ENCODE measurements at places on chromosomes 6 and 20.

DNA sequence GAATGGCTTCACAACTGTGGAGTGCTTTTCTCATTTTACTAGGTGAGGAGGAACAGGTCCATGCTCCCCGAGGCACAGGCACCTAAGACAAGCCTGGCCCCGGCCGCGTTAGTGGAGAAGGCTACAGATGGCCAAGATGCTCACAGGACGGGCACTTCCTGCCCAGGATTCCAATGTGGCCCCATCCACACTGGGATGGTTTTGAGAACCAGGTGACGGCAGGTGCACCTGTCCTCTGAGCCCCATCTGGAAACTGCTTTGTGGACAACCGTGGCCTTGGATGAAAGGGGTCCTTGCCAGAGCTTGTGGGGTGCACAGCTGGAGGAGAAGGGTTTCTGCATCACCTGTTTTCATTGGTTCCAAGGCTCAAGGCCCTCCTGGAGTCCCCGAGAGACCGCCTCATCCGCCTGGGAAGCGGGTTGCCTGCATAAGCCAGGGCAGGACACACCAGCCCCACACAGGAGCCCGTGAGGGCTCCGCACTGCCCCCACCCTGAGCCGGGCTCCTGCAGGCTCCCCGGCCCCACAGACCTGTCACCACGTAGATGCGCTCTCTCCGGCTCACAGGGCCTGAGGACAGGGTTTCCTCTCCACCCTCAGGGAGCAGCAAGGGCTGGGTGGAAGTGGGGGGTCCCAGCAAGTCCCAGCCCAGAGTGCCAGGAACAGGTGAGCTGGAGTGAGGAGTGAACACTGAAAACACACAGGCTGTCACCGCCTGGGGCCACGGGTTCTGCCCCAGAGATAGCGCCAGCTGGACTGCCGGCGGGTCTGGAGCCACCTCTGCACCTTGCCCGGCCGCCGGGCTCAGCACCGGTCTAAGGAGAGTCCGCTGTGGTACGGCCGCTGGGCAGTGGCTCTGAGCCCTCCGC is 18.3 kb downstream of the NTSR1 start:
- H3K4me3 ChIP-seq, result no peak overlapping the region

DNA sequence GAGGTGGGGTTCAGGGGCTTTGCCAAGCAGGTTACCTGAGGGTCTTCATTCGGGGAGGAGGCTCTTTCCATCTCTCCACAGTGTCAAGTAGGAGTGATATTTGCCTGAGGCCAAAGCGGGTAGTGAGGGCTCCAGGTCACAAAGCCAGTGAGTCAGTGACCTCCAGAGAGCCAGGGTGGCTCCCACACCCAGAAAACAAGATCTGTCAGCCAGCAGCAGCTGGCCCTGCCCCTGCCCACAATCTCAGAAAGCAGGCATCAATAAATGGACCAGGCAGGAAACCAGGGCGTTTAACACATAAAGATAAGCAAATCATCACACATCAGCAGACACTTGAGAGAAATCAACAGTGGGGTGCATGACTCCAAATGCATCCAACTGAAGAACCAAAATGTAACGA is 250.8 kb downstream of the CDH26 start:
- H3K27me3 ChIP-seq, result no peaks in the 10 kb centered on the region
- no peak overlapping the region for H3K27ac ChIP-seq
- no peak for DNase-seq
- H3K4me3 ChIP-seq, result no peak overlapping the region
- no peaks in the 10 kb centered on the region for H3K36me3 ChIP-seq

- no peaks in the 10 kb centered on the region for H3K36me3 ChIP-seq
- H3K4me3 ChIP-seq, result no peak overlapping the region
- no peaks in the 10 kb centered on the region for H3K4me1 ChIP-seq
- H3K27me3 ChIP-seq, result no peaks in the 10 kb centered on the region
Measured at GRCh38 chr6:79711167-79711566, 80.0 kb downstream of the SH3BGRL2 start.

- H3K36me3 ChIP-seq, result no peaks in the 10 kb centered on the region
- no peak overlapping the region for H3K27ac ChIP-seq
- no peaks in the 10 kb centered on the region for H3K4me1 ChIP-seq
Measured at GRCh38 chr20:24894488-24894887, 54.6 kb upstream of the CST7 start.

DNA sequence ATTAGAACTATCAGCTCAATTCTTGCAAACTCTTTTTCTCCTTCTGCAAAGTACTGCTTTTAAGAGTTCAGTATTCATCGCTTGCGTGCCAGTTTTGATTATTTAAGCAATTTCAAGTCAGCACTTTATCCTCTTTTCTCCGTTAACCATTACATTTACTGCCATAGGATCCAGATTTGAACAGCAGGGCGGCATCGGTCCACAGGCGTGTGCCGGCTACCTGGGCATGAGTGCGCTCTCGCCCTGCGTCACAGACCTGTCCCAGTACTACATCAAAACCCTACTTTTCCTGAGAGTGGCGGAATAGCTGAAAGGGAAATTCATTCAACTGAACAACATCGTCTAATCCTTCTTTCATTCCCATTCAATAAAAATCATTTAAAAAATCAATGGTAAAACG is 53.4 kb downstream of the MYLK4 start:
- H3K36me3 ChIP-seq, result no peaks in the 10 kb centered on the region
- no peak overlapping the region for H3K4me3 ChIP-seq

DNA sequence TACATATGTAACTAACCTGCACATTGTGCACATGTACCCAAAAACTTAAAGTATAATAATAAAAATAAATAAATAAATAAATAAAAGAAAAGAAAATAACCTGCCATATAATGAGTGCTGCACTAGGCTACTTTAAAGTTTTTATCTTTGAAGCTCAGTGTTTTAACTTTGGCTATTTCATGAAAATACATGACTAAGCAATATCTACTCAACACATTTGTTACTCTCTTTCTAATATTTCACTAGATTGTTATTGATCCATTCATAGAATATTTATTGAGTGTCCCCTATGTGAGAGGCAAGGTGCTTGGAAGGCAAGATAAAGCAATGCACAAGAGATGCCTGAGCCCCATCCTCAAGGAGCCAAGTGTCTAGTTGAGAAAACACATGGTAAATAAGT is 221.7 kb downstream of the SLC35F1 start:
- no peak overlapping the region for H3K27ac ChIP-seq
- no peaks in the 10 kb centered on the region for H3K36me3 ChIP-seq
- no peaks in the 10 kb centered on the region for H3K27me3 ChIP-seq
- H3K4me1 ChIP-seq, result no peaks in the 10 kb centered on the region

- H3K27ac ChIP-seq, result no peak overlapping the region
- no peak for DNase-seq
- no peaks in the 10 kb centered on the region for H3K27me3 ChIP-seq
- no peaks in the 10 kb centered on the region for H3K4me1 ChIP-seq
- H3K4me3 ChIP-seq, result no peak overlapping the region
- no peaks in the 10 kb centered on the region for H3K36me3 ChIP-seq
Measured at GRCh38 chr6:132413499-132413802, 12.2 kb upstream of the MOXD1 start.

DNA sequence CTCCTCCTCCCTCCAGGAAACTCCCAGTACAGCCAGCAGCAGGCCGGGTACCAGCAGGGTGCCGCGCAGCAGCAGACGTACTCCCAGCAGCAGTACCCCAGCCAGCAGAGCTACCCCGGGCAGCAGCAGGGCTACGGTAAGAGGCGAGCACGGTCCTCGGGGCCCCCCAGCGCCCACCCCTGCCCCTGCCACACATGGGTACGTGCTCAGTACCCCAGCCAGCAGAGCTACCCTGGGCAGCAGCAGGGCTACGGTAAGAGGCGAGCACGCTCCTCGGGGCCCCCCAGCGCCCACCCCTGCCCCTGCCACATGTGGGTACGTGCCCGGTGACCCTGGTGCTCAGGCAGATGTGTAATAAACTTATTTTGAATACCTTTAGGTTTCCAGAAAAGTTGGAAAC is 10.2 kb upstream of the MTG2 start:
- H3K27me3 ChIP-seq, result no peaks in the 10 kb centered on the region
- H3K36me3 ChIP-seq, result peaks cover 17% of the 10 kb centered on the region

- no peak overlapping the region for H3K27ac ChIP-seq
- no peaks in the 10 kb centered on the region for H3K36me3 ChIP-seq
- H3K4me1 ChIP-seq, result peaks cover 12% of the 10 kb centered on the region
- DNase-seq, result no peak
Measured at GRCh38 chr6:117907601-117908245, 659 bp downstream of the SLC35F1 start.

DNA sequence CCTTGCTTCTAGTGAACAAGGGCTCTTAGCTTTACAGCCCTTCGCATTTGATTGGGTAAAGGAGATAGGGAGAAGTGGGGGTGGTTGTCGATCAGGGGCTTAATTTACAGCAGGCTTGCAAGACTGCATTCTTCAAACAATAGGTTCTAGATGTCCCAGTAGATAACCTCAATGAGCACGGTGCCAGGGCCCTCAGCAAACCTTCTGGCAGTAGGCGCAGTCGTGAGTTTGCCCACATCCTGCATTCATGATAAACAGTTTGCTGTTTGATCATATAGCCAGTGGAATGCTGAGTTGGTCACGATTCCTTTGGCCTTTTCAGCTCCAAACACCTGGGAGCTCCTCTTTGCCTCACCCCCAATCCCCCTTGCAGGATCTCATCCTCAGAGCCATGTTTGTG is 27.5 kb downstream of the SUN5 start:
- H3K27ac ChIP-seq, result no peak overlapping the region
- H3K36me3 ChIP-seq, result no peaks in the 10 kb centered on the region

DNA sequence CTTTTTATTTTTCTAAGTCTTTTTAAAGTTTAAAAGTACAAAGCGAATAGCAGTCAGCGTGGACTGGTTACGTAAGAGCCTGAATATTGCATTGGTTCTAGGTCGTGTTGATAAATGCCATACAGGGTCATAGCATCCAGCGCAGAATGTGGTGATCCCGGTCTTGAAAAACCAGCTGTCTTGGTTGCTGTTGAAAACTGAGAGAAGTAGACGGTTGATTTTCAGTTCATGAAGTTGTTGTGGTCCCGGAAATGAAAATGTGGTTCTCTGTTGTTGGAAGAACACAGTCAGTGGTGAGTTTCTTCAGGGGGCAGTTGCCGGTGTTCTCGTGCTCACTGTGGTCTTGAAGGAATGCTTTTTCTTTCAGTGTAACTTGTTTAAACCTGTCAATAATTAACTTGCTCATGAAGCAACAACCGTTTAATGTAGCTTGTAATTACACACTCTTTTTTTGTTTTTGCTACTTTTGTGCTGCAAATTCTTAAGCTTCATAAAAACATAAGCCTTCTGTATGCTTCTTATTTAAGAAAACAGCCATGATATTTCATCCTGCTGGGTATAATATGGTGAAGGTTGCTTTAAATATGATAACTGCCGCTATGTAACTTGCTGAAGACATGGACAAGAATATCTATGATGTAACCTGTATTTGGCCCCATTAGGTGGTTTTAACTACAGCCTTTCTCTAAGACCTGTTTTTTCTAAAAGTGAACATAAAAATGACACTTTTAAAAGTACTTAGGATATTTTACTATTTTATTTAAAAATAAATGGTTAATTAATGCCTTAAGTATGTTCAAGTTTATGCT is 64.8 kb upstream of the KIF25 start:
- H3K4me1 ChIP-seq, result no peaks in the 10 kb centered on the region
- no peaks in the 10 kb centered on the region for H3K27me3 ChIP-seq
- H3K27ac ChIP-seq, result no peak overlapping the region
- no peaks in the 10 kb centered on the region for H3K36me3 ChIP-seq
- DNase-seq, result no peak
- no peak overlapping the region for H3K4me3 ChIP-seq

DNA sequence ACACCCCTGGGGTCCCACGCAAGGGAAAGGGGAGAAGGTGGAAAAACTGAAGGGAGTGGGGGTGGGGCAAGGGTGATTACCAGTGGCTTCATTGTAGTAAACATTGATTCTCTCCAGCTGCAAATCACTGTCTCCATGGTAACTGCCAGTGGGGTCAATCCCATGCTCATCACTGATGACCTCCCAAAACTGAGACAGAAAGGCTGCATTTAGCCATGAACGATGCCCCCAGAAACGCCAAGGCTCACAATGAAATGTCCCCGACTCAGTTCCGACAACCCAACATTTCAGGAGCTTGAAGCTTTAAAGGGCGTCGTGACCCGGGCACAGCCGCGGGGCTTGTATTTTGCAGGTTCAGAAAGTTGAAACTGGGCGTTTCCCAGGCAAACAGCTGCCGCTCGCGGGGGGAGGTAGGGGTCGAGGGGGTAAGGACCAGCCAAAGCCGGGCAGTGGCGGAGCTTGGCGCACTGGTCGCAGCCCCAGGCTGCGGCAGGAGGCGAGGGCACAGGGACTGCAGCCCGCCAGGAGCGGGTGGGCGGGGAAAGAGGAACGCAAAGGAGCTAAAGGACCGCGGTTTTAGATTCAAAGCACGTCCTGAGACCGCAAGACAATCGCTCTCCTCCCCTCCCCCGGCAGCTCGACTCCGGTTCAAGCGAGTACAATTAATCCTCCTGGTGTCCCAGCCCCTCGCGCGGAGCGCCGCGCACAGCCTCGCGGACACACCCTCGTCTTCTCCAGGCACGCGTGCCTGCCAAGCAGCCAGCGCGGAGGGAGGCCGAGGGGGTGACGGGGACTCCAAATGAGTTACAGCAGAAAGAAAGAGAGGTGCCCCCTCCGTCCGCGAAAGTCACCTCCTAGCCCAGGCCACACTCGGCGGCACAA is 731 bp downstream of the TUBB2B start:
- peak overlapping the region; percentile 30 for H3K4me3 ChIP-seq
- peaks cover 49% of the 10 kb centered on the region for H3K4me1 ChIP-seq
- H3K27me3 ChIP-seq, result peaks cover 53% of the 10 kb centered on the region
- H3K36me3 ChIP-seq, result no peaks in the 10 kb centered on the region
- DNase-seq, result no peak

GRCh38 chr6:109867970-109868358 is 110.1 kb upstream of the GPR6 start:
- no peak for DNase-seq
- H3K36me3 ChIP-seq, result no peaks in the 10 kb centered on the region
- no peak overlapping the region for H3K27ac ChIP-seq
- H3K4me1 ChIP-seq, result no peaks in the 10 kb centered on the region
- peaks cover 4% of the 10 kb centered on the region for H3K27me3 ChIP-seq

DNA sequence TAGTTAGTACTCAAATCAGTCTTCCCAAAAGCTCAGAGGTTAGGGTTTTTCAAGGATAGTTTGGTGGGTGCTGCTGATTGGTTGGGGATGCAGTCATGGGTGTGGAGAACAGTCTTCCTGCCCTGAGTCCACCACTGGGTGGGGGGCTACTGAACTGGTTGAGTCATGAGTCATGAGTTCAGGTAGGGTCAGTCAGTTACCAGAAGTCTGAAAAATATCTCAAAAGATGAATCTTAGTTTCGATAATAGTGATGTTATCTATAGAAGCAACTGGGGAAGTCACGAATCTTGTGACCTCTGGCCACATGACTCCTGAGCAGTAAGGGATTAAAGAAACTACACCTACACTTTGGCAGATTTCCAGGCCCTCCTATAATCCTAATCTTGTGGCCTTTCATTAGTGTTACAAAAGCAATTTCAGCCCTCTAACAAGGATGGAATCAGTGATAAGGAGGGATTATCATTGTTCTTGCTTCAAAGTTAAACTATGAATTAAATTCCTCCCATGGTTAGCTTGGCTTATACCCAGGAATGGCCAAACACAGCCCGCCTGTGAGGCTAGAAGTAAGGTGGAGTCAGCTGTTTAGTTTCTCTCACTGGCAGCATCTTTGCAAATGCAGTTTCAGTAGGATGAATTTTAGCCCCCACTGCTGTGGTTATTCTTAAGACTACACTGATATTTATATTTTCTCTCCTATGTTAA is 33.3 kb upstream of the NKAIN2 start:
- no peak for DNase-seq
- H3K27me3 ChIP-seq, result no peaks in the 10 kb centered on the region
- H3K4me3 ChIP-seq, result no peak overlapping the region
- H3K27ac ChIP-seq, result no peak overlapping the region
- H3K4me1 ChIP-seq, result no peaks in the 10 kb centered on the region

Data from CD4-positive, alpha-beta T cell (primary cell).